ENCODE measurements at places on chromosomes 1 and 21. TPM values are rescaled to one million over a fixed set of nuclear protein-coding genes. Genes with fewer than 3 reads are reported as not detected.

DNA sequence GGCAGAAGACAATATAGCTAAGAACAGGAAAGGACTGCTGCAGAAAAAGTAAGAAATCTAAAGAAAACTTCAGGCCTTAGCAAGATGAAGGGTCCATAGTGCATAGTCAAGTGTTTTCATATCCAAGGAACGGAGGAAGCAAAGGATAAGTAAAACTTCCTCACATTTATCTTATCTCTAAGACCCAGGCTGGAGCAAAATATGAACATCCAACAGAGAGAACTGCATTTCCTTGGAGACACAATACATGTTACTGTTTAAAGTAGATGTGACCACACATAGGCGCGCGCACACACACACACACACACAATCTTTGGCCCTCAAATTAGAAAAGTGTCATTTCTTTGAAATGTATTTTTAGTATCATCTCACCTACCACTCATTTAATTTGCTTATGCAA is 66.7 kb downstream of the TTLL7 start:
- ATAC-seq, result no peak

DNA sequence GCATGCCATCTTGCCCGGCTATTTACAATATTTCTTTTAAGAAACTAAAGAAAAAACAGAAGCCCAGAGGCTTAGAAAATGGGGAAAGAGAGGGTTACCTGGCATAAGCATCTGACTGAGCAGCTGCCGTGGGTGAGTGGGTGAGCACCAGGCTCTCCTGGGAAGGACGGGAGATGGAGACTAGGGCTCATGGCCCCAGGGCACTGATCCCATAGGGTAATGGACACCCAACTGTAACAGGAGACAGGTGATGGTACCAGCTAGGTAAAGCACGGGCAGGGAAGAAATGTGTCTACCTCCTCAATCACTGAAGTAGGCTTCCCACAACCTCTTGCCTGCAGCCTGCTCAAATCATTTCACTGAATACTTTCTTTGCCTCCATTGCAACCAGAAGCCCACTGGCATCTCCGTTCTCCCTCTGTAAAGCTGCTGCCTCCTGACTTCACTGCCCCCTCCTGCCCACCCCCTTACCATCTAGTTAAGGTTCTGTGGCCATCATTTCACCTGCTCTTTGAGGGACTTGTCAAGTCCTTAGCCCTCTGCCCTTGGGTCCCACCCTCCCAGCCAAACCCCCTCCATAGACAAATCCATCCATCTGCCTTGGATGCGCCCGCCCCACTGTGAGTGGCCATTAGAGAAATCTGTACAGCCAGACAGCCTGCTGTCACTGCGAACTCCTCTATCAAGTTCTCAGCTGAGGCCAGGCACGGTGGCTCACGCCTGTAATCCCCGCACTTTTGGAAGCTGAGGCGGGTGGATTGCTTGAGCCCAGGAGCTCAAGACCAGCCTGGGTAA is 6.2 kb downstream of the TMEM125 start:
- ATAC-seq, result no peak

DNA sequence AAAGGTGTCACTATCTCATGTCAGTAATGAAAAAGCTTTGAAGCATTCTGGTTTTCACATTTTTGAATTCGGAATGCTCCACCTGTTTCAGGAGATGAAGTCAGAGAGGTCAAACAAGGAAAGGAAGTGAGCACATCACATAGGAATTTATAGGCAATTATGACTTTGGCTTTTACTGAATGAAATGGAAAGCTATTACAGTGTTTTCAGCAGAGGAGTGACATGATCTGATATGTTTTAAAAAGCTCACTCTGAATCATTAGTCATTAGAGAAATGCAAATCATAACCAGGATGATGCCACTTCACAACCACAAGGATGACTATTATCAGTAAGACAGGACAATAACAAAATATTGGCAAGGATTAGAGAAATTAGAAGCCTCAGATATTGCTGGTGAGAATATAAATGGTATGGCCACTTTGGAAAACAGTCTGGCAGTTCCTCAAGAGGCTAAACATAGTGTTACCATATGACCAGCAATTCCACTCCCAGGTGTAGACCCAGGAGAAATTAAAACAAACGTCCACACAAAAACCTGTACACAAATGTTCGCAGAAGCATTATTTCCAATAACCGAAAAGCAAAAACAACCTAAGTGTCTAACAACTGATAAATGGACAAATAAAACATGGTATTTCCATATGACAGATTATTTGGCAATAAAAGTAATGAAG is 7.5 kb downstream of the TAF1A start:
- ATAC-seq, result peak; percentile 67

GRCh38 chr1:225754940-225755641 is 22.5 kb upstream of the SRP9 start:
- ATAC-seq, result peak; percentile 39

DNA sequence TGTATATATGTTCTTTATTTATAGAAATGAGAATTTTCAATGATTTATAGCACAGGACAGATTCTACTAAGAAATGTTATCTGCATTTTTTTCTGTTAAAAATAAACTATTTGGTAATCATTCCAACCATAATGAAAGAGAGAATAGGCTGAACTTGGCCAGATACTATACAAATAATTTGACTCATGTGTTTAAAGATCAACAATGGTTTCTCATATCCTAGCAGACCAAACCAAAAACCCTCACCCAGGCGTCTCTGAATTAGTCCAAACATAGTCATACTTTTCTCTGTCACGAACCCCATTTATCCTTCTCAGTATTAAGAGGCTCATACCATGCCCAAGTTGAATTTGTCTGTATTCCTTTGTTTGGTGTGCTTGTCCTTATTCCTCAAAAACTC is 40.3 kb downstream of the RPE65 start:
- no peak for ATAC-seq

DNA sequence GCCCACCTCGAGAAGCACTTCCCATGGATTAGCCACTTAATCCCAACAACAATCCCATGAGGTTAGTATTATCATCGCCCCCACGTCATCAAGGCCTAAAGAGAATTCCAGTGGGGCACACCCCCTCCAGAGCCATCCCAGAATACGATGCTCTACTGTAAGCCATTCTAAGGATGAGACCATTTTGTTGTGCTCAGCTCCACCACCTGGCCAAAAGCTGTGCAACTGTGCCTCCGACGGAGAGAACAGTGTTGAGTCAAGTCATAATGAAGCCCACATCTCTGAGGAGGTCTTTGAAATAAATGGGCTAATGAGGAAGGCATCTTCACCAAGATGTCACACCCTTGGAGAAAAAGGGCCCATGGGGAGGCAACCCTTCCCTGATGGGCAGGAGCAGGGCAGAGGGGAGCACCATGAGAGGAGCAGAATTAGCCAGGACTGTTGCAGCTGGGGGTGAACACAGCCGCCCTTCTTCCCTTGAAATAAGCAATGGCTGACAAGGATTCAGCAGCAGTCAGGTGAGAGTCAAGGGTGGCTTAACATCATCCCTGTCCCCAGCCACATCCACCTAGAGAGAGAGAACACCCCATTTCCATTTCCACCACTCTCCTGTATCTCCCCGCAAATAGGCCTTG is 14.6 kb downstream of the SYF2 start:
- ATAC-seq, result no peak

GRCh38 chr1:104132382-104132973 is 382.8 kb downstream of the AMY1C start:
- no peak for ATAC-seq

DNA sequence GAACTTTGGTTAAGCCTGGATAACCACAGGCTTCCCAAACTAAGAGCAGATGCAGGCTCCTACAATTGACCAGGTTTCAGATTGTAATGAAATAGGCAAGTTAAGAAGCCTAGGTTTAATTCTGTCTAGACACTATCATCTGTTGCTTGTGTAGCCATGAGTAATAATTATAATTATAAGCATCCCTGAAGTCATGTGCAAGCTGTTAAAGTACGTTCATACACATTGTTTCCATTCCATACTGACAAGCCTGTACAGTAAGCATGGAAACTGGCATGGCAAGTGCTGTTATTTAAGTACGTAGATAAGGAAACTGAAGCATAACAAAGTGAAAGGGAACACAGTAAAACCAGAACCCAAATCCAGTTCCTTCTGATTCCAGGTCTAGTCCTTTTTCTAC is 557.2 kb upstream of the BEND5 start:
- no peak for ATAC-seq

- no peak for ATAC-seq
These were observed 412.1 kb downstream of the DPYD start for GRCh38 chr1:97508653-97509218.

GRCh38 chr1:22780696-22781095 is 70.1 kb downstream of the EPHB2 start:
- peak; percentile 29 for ATAC-seq

- ATAC-seq, result no peak
These were observed 1341.7 kb downstream of the PLA2G4A start for GRCh38 chr1:188170411-188170810.

DNA sequence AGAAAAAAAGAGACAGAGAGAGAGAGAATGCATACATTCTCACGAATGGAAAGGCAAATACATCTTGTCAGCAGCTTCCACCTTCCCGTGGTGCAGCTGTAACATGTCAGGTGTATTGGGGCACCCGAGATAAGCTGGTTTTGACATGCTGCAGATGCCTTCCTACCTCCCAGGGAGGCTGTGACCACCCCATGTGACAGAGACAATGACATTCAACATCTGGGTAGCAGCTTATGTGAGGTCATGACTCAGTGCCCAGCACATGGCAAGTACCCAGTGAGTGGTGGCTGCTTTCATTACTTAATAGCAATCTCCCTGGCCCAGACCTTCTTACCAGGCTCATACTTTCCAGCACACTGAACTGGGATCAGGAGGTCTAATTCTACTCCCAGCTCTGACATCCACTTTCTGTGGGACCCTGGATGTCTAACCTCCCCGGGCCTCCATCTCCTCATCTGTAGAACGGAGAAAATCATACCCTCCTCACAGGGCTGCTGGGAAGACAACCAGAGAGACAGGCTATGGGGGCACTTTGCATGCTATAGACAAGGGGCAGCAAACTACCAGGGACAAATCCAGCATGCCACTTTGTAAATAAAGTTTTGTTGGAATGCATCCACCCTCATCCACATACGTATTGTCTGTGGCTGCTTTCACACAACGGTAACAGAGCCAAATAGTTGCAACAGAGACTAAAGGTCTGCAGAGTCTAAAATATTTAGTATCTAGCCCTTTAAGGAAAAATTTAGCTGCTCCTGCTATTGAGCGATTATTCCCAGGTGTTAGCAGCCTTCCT is 38.5 kb upstream of the ZBTB40 start:
- peak; percentile 54 for ATAC-seq

DNA sequence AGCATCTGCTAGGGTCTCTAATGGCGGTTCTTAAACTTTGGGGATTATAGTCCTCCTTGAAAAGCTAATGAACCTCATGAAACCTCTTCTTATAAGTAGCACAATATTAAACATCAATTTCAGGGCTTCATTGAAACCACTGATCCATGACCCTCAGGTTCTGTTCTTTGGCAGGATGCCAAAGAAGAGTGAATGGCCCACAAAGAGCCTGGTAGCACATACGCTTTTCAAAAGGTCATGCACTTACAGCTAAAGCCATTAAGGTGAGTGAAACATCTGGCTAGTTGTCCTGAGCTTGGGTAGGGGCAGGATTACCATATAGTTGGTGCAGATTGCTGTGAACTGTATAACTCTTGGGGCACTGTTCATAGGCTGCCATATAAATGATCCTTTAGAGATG is 42.3 kb downstream of the MDM4 start:
- no peak for ATAC-seq

GRCh38 chr1:36919491-36920145 is 114.7 kb downstream of the GRIK3 start:
- peak; percentile 15 for ATAC-seq

DNA sequence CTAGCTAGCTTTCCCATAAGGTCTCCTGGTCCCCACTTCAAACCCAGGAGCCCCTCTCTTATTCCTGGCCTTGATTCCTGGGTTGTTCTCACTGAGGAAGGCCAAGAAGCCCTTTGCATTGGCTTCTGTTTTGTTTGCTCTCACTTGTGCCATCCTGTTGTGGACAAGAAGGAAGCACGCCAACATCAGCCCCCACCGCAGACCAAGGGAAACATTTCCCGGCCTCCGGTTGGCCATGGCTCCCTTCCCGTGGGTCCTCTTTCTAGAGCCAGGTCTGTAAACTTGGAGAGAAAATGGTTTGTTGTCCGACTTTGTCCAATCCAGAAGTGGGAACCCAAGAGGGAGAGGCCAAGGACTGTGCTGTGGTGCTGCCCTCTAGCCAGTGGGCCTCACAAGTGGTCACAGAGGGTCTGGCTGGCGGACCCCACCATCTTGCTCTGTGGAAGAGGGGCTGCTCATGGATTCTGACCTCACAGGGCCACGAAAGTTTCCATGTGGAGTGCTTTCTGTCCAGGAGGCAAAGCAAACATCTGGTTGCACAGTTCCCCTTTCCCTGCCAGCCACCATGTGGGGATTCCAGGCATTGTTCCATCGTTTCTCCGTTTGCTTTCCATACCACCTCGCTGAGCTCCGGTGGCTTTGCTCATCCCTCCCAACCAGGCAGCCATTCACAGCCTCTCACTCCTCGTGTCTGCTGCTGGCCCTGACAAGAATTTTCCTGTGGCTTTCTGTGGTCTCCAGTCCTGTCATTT is 18.9 kb upstream of the TENT5C start:
- ATAC-seq, result no peak

DNA sequence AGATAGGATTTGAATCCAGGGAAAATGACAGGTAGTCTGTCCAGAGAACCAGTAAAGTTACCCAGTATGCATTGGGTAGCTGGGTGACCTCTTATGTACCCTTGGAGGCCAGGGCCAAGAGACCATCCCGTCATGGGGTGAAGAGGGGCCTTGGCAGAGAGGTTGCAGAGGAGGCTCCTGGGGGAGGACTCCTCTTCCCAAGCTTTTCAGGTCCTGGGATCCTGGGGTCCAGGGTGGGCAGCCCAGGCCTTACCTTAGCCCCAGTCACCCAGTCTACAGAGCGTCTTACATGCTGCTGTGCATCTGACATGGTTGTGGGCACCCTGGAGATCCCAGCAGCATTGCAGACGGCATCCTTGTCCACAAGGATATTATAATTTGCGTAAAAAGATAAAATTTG is 14.0 kb downstream of the PMF1 start:
- ATAC-seq, result no peak

DNA sequence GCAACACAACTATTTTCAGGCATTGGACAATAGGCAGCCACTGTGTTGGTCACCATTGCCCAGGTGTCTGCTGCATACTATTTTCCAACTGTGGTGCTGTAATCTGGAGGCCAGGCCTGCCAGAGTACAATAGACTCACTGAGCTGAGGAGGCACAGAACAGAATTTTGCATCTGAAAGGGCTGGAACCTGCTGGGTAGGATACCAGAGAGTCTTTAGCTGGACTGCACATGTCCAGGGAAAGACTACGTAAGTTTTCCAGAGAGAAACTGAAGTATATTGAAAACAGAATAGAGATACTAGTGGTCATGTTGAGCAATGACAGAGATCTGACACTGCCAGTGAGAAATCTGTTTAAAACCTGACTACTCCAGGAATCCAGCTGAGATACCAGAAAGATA is 200.8 kb downstream of the RASAL2 start:
- ATAC-seq, result peak; percentile 73

GRCh38 chr1:2968471-2968881 is 52.8 kb upstream of the ACTRT2 start:
- ATAC-seq, result no peak

The HSPG2 gene
- 91.0 TPM for total RNA-seq

The CFAP45 gene
- total RNA-seq, result 1.5 TPM

The DPYD gene
- total RNA-seq, result 29.4 TPM

The OSCP1 gene
- 7.3 TPM for total RNA-seq

The ANGPTL3 gene
- total RNA-seq, result not detected

The CNKSR1 gene
- total RNA-seq, result 19.7 TPM

The LIN28A gene
- not detected for total RNA-seq

The UTP11 gene
- total RNA-seq, result 30.3 TPM

The TMCO1 gene
- total RNA-seq, result 60.6 TPM

The SPRR2G gene
- total RNA-seq, result 0.68 TPM

The A3GALT2 gene
- total RNA-seq, result not detected

The OR2G2 gene
- not detected for total RNA-seq

The PBX1 gene
- 31.5 TPM for total RNA-seq

The PMVK gene
- total RNA-seq, result 55.6 TPM

Measured in esophagus mucosa (tissue), 1 donor.